ENCODE measurements at places on chromosomes 5 and 9.

- no peak for DNase-seq
Observed at GRCh38 chr5:93302711-93303110, 278.3 kb downstream of the NR2F1-AS1 start.

GRCh38 chr5:98769959-98770208 lies 3.6 kb upstream of the RGMB start:
- no peak for DNase-seq

GRCh38 chr9:107485458-107486043 lies 4.0 kb downstream of the KLF4 start:
- no peak for DNase-seq

GRCh38 chr5:132274050-132274792 lies 16.7 kb downstream of the PDLIM4 start:
- no peak for DNase-seq

- no peak for DNase-seq
Observed at GRCh38 chr5:138901716-138902115, 26.6 kb upstream of the LRRTM2 start.

GRCh38 chr5:58924306-58924705 lies 341.4 kb downstream of the RAB3C start:
- no peak for DNase-seq

GRCh38 chr5:113909782-113910181 lies 396.3 kb downstream of the YTHDC2 start:
- DNase-seq = no peak

GRCh38 chr9:94975480-94975879 lies 249.0 kb downstream of the AOPEP start:
- DNase-seq = no peak

DNA sequence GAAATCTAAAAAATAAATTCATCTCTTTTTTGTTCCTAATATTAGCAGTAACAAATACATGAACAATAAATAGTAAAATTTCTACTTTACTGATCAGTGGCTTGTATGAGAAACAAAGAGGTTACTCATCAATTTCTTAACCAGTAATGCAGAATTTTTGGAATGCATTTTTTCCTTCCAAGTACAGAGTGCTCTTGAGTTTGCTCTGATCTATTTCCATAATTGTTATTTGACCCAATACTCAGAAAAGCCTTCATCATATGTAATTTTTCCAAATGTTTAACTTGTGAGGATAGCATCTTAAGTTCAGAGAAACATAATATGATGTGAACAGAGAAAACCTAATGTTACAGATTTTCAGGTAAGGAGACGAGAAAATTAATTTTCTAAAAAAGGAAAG lies 47.3 kb downstream of the FBN2 start:
- no peak for DNase-seq

DNA sequence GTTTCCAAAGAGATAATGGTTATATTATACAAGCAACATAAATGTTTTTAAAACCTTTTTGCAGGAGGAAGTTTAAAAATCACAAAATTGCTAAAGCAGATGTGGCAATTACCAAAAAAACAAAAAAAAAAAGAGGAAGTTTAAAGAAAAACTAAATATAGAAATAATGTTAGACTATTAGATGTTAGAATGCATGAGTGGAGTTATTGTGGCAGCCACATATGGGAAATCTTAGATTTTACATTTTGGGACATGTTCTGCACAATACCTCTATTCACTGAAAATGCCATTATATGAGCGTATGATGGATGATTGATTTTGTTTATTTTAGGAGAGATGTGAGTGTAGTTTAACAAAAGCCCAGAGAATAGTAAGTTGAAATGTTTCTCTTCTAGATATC lies 31.2 kb upstream of the DTWD2 start:
- no peak for DNase-seq

Data from activated naive CD4-positive, alpha-beta T cell (primary cell).